ENCODE measurements at places on chromosomes 3 and 15. TPM values are rescaled to one million over a fixed set of nuclear protein-coding genes. Genes with fewer than 3 reads are reported as not detected.
A peak's percentile ranks its signal among the peaks of the same experiment; 100 is the strongest.

- DNase-seq = no peak
Observed at GRCh38 chr3:53592862-53593261, 98.5 kb downstream of the CACNA1D start.

DNA sequence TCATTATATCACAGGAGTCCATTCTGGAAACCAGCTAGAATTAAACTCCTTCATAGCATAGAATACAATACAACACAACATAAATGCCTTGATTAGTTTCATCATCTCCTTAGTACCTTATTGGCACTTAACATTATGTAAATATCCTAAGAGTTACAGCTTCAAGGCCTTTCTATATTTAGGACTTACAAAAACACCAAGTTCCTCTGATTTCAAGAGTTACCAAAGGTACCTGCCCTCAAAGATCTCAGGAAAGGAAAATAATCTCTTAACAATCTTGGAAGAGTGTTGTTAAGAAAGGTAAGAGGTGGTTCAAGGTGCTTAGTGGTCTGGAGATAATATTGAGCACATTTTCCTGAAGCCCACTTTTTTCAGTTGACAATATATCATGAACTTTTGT lies 477.7 kb downstream of the IGSF11 start:
- no peak for DNase-seq

The RTP3 gene
- total RNA-seq = not detected

DNA sequence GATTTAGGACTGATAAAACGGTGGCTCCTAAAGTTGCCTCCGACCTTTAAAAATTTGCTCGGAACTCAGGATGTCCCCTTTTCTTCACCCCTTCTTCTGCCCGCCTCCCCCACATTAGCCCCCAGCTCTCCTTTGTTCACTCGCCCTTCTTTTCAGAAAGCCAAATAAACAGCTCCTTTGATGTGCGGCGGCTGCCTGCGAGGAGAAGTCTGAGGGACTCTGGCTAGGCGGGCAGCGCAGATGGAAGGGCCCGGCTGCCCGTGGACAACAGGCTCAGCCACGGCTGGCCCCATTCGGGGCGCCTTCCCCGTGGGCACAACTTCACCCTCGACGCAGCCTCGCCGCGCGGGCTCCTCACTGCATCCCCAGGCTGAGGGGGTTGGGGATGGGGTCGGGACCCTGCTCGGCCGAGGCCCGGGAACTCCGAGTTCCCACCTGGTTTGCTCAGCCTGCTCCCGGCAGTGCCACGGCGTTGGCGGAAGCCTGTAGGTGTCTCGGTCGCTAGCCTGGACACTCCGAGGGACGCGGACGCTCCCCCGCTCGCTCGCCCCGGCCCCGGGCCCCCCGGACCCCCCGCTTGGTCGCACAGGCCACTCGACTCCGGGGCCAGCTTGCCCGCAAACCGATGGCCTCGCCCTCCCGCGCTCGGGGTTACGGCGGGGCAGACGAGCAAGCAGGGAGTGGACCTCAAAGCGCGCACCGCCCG lies 897 bp upstream of the TLE3 start:
- DNase-seq = no peak

DNA sequence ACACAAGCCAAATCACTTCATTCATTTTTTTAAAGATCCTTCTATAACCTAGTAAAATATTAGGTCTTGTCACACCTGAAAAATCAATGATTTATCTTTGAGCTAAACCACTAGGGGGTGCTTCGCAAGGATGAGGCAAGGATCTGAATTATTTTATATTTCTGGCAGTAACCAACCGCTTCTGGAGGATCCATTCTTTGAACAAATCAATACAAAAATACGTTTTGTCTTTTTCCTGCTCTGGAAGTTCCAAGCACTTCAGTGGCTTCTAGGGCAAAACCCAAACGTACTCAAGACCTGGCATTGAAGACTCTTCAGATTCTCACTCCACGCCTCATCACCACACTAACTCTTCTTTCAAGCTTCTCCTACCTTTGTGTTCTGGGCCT lies 486 bp downstream of the LSG1 start:
- no peak for DNase-seq

GRCh38 chr15:83287541-83288027 lies 3.1 kb upstream of the BNC1 start:
- DNase-seq = no peak

- DNase-seq = no peak
Observed at GRCh38 chr3:164416491-164417222, 661.6 kb downstream of the SI start.

DNA sequence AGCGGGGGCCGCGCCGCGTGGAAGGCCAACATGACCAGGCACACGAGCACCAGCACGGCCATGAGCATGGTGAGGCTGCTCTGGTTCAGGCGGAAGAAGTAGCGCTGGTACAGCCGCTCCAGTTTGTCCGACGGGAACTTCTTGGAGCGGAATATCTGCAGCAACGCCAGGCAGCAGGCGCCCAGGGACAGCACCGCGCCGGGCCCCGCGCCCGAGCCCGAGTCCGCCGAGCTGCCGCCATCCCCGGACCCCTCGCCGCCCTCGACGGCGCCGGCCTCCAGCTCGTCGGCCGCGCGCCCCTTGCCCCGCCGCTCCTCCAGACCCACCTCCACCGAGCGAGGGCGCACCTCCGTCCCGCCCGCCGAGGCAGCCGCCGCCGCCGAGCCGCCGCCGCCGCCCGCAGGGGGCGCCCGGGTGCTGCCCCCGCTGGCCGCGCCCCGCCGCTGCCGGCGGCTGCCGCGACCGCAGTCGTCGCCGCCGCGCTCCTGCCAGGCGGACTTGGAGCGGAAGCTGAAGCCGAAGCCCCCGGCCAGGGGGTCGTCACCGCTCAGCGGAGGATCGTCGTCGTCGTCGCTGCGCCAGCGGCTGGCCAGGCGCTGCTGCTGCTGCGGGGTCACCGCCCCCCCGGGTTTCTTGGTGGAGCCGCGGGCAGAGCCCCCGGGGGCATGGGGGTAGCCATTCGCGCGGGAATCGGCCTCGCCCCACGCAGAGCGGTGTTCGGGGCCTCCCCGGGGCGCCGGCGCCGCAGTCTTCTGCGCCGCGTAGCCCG lies 957 bp downstream of the ADCY5 start:
- DNase-seq = no peak

- DNase-seq = no peak
Observed at GRCh38 chr3:14943042-14943441, 4.3 kb upstream of the NR2C2 start.

The NTRK3 gene
- not detected for total RNA-seq

The STRA6 gene
- total RNA-seq = 25.8 TPM

DNA sequence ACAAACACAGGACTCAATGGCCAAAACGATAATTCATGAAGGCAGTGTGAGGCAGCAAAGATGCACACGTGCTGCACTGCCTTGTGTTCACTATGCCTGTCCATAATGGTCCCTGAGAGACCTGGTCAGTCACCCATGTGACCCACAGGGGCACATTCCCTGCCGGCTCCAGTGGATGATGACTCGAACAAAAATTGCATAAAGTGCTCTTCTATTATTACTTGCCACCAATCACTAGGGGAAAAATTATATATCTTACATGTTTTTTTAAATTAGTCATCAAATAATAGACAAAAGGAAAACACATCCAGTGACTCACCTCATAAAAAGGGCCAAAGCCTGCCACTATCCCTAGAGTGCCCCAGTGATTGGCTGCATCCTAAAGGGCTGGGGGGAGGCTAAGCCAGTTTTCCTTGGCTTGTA lies 47.5 kb downstream of the UBP1 start:
- no peak for DNase-seq

The GOLGA8S gene
- 0.44 TPM for total RNA-seq

DNA sequence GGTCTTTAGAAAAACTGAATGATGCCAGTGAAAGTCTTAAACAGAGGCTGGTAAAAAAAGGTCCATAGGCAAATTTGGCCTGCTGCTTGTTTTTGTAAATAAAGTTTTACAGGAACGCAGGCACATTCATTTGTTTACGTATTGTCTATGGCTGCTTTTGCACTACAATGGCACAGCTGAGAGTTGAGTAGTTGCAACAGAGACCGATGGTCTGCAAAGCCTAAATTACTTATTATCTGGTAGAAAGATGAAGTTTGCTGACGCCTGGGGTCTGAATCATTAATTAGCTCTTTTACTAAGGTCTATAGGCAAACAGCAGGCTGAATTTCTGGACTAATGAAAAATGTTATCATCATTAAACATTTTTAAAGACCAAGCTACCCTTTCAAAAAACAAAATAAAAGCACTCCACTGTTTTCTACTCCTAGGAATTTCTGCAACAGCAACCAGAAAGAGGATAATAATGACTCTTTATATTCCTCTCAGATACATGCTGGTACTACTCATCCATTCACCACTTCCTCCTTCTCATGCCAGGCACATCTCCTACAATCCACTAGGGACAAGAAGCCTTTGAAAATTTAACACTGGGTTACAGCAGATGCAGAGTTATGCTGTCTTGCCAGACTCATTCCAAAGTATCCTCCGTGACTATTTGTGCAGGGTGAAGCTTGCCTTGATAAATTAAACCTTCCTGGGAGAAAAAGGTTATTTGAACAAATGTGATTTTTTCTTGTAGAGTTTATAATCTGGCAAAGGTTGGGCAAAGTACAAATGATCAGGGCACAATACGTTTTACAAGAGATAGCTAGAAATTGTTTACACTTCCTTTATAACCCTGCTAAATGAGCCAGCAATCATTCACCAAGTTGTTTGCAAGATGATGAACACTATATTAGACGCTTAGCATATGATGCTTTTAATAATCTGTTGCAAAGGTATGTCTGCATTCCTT lies 6.0 kb downstream of the GATM start:
- DNase-seq = no peak

- DNase-seq = no peak
Observed at GRCh38 chr15:86054338-86054737, 25.3 kb upstream of the AGBL1 start.

- peak; percentile 92 for DNase-seq
Observed at GRCh38 chr3:71955240-71956068, 170.5 kb upstream of the PROK2 start.

- DNase-seq = no peak
Observed at GRCh38 chr3:46706771-46707582, 5.8 kb downstream of the TMIE start.

DNA sequence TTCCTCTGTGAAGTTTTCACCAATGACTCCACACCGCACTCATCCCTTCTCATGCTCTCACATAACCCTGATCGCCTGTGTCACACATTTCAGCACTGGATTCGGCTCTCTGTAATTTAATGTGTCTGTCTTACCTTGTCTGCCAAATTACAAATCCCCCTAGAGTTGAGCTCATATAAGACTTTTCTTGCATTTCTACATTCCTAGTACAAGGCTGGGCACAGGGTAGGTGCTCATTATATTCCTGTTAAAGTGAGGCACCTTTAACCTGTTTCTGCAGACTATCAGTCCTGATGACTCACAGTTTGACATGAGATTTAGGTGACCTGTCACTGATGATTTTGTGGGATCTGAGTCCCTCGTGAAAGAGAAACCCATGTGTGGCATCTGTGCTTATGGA lies 22.6 kb downstream of the TGM5 start:
- no peak for DNase-seq

DNA sequence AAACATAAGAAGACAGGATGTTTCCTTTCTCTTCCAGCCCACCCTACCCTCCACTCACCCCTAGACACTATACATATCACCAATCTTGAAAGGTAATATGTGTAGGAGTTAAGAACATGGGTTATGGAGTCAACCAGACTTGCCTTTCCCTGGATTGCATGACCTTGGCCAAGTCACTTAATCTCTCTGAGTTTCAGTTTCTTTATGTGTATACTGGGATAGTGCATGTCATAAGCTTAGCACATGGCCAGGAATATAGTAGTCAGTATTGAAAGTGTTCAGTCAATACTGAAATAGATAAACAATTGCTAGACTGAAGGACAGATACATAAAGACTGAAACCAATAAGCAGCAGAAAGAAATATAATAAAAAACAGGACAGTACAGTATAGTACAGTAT lies 283.2 kb upstream of the STT3B start:
- no peak for DNase-seq

The SLC27A2 gene
- not detected for total RNA-seq

The SH2D7 gene
- total RNA-seq = not detected

- no peak for DNase-seq
Observed at GRCh38 chr3:12139111-12139511, 19.6 kb downstream of the TIMP4 start.

DNA sequence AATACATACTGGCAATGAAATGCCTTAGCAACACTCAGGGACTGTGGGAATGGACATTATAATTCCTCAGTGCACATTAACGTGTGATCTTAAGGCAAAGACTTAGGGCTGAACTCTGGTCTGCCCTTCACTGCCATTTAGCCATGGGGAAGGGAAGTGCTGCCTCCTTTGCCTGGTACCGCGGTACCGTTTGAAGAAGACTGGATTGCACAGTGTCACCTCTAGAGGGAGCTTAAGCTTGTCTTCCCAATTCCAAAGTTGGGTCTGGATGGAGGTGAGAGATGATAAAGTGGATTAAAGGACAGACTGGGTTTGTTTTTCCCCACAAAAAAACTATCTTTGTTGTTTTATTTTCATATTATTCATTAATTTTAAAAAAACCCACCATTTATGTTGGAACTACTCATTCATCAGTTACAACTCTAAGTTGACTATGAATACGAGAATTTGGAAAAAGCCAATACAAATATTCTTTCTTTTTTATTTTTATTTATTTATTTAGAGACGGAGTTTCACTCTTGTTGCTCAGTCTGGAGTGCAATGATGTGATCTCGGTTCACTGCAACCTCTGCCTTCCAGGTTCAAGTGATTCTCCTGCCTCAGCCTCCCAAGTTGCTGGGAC lies 60.0 kb upstream of the SYN2 start:
- peak; percentile 40 for DNase-seq

The CLDND1 gene
- 93.2 TPM for total RNA-seq

DNA sequence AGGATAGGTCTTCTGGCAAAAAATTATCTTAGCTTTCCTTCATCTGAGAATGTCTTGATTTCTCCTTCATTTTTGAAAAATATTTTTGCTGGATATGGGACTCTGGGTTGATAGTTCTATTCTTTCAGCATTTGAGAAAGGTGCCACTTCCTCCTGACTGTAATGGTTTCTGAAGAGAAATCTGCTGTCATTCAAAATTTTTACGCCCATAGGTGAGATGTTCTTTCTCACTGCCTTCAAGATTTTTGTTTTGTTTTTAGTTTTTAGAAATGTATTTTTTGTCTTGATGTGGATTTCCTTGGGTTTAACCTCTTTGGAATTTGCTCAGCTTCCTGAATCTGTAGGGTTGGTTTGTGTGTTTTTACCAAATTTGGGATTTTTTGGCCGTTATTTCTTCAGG lies 37.1 kb upstream of the ATP2B2 start:
- DNase-seq = no peak

DNA sequence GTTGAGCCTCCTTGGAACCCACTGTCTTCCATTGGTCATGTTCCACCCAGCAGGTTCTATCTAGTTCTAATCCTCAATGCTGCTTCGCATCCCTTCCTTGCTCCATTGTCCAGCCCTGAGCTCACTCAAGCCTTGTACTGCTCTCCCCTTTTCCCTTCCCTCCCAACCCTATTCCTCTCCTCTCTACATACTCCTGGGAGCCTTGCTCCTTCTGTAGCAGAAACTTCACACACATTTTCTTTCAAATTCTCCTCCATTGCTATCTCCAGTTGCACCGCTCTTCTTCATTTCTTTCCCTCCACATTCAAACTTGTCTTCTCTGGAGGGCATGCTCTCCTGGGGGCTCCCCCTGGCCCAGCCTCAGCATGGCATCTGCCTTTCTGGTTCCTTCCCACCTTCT lies 14.5 kb downstream of the NR1I2 start:
- DNase-seq = peak; percentile 60

GRCh38 chr3:155921486-155921885 lies 51.0 kb downstream of the GMPS start:
- no peak for DNase-seq
